Thoracic aorta (tissue), 2 donors: ENCODE measurements at places on chromosomes 12 and 14.
A peak's percentile ranks its signal among the peaks of the same experiment; 100 is the strongest.

DNA sequence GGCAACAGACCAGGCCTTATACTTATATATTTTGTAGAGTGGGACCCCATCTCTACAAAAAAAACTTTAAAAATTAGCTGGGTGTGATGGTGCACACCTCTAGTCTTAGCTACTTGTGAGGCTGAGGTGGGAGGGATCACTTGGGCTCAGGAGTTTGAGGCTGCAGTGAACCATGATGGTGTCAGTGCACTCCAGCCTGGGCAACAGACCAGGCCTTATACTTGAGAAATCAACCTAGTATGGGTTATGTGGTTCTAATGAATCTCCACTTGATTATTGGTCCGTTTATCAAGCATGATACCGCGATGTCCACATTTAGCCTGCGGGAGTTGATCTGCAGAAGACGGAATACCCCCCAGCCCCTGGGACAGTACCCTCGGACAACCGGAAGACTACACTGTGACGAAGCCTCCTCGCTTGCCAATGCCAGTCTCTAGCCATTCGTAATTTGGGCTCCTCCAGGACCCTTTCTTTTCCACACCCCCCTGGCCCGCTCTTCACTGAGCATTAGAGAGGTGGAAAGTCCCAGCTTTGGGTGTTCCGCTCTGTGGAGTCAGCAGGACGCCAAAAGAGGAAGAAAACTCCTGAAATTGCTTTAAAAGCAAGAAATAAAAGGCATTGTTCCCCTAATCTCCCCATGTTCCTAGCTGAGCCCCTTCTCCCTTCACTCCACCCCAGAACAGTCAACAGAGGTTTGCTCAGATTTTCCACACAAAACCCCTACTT lies 19.4 kb downstream of the LTBP2 start:
- no peaks in the 10 kb centered on the region for H3K27me3 ChIP-seq
- peak overlapping the region; percentile 17 for H3K4me3 ChIP-seq
- no peak for DNase-seq
- peaks cover 97% of the 10 kb centered on the region for H3K4me1 ChIP-seq
- peak overlapping the region; percentile 96 for H3K27ac ChIP-seq

GRCh38 chr12:21795648-21796328 lies 21.3 kb upstream of the KCNJ8 start:
- no peak overlapping the region for H3K27ac ChIP-seq
- DNase-seq: no peak
- H3K36me3 ChIP-seq: no peaks in the 10 kb centered on the region
- H3K27me3 ChIP-seq: no peaks in the 10 kb centered on the region
- H3K4me3 ChIP-seq: no peak overlapping the region
- H3K4me1 ChIP-seq: no peaks in the 10 kb centered on the region

- DNase-seq: no peak
- H3K36me3 ChIP-seq: peaks cover 4% of the 10 kb centered on the region
- H3K27me3 ChIP-seq: no peaks in the 10 kb centered on the region
- H3K4me3 ChIP-seq: no peak overlapping the region
- no peak overlapping the region for H3K27ac ChIP-seq
Observed at GRCh38 chr12:94318181-94318580, 141.5 kb downstream of the CEP83 start.

GRCh38 chr12:121740847-121741246 lies 28.3 kb downstream of the TMEM120B start:
- no peak overlapping the region for H3K4me3 ChIP-seq
- peaks cover 14% of the 10 kb centered on the region for H3K4me1 ChIP-seq
- H3K36me3 ChIP-seq: no peaks in the 10 kb centered on the region
- DNase-seq: no peak
- no peaks in the 10 kb centered on the region for H3K27me3 ChIP-seq

GRCh38 chr12:59085690-59086089 lies 165.4 kb upstream of the LRIG3 start:
- no peak for DNase-seq
- no peaks in the 10 kb centered on the region for H3K27me3 ChIP-seq
- H3K27ac ChIP-seq: no peak overlapping the region
- no peak overlapping the region for H3K4me3 ChIP-seq
- H3K36me3 ChIP-seq: no peaks in the 10 kb centered on the region

DNA sequence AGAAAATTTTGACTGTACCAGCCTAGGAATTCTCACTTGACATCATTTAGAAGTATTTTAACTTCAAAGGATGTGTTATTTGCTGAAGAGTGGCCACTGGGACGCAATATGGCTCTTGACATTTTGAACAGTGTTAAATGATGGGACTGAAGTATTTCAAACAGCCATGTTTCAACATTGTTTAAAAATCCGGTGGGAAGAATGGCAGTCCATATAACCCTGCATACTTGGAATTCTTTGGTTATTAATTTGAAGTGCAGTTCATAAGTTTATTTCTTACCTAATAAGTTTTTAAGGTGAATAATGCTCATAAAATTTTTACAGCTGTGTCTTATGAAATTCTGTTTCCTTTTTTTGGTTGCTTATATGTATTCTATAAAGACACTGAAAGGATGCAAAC lies 8.3 kb downstream of the TMTC2 start:
- DNase-seq: no peak
- H3K27me3 ChIP-seq: no peaks in the 10 kb centered on the region
- no peaks in the 10 kb centered on the region for H3K36me3 ChIP-seq
- H3K4me1 ChIP-seq: no peaks in the 10 kb centered on the region

DNA sequence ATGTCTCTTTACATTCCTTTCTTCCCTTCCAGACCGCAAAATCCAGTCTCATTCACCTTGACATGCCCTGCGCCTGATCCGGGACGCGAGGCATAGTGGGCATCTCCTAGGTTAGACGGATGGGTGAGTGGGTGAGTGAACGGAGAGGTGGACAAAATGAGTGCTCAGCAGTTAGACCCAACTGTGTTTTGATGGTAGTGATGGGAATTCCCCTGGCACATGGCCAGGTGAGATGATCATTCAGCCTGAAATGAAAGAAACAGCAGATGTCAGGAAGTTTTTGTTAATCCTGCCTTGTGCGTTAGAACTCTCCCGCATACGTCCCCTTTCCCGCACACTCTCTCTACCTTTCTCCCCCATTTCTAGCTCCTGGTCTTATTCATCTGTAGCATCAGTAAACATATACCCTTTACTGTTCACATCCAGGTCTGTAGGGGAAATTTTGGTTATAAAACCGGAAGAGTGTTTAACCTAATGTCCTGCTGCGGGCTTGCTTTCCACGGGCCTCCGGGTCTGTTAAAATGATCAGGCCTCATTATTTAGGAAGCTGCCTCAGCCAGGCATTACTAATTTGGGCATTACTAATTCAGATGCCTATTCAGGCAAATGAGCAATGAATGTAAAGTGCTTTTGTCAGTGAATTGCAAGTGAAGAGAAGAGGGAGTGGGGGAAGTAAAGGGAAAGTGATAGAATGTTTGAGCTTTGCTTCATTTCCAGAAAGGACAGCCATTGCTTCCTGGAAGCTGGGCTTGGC lies 172.8 kb downstream of the ETV6 start:
- peaks cover 24% of the 10 kb centered on the region for H3K4me1 ChIP-seq
- no peaks in the 10 kb centered on the region for H3K36me3 ChIP-seq
- no peak overlapping the region for H3K4me3 ChIP-seq
- DNase-seq: no peak
- no peaks in the 10 kb centered on the region for H3K27me3 ChIP-seq
- no peak overlapping the region for H3K27ac ChIP-seq

DNA sequence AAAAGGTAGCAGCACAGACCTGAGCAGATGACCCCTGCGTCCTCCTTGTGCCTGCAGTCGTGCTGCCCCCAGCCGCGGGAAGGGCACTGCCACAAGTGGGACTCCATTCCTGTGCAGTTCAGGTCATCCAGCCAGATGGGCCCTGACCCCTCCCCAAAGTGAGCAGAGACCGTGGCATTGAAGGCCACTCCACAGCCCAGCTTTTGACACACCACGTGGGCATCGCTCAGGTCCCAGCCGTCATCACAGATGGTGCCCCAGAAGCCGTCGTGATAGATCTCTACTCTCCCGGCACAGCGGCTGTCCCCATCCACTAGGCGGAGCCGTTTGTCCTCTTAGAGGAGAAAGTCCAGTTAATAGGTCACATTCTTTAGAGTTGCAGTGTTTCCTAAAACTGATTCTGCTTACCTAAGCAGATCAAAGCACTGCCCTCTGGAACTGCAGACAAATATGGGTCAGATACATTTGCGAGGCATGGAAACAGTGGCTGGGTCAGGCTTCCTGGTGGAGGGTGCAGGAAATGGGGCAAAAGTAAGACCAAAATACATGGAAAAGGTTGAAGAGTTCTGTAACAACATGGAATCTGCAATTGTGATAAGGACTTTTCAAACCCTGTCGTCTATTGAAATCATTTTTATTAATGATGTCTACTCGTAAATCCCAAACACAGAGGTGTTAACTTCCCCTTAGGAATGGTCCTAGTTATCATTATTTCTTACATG lies 69.4 kb downstream of the CD163L1 start:
- H3K4me3 ChIP-seq: no peak overlapping the region
- no peaks in the 10 kb centered on the region for H3K36me3 ChIP-seq
- DNase-seq: no peak
- no peaks in the 10 kb centered on the region for H3K4me1 ChIP-seq
- H3K27me3 ChIP-seq: no peaks in the 10 kb centered on the region
- H3K27ac ChIP-seq: no peak overlapping the region

GRCh38 chr14:75066691-75067090 lies 2.8 kb upstream of the ZC2HC1C start:
- H3K27ac ChIP-seq: no peak overlapping the region
- H3K27me3 ChIP-seq: no peaks in the 10 kb centered on the region
- no peak overlapping the region for H3K4me3 ChIP-seq
